ENCODE measurements at places on chromosomes 3 and 15.

DNA sequence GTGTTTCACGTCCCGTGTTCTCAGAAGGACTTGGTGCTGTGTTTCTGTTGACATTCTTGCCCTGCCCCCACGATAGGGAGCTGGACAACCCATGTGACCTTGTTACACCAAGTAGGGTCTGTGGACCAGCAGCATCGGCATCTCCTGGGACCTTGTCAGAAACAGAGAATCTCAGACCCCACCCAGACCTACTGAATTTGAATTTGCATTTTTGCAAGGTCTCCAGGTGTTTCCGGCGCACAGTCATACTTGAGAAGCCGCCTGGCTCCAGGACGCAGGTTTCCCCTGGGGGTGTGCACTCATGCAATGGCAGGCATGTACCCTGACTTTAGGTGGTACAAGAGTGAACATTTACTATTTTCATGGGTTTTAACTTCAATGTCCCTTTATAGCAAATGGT lies 117.9 kb downstream of the TLE3 start:
- DNase-seq: no peak

GRCh38 chr3:13258280-13258679 lies 161.8 kb downstream of the NUP210 start:
- DNase-seq: no peak

- no peak for DNase-seq
These were observed 266.2 kb upstream of the TPRG1 start for GRCh38 chr3:188905547-188905946.

GRCh38 chr3:113128386-113129015 lies 82.9 kb upstream of the BOC start:
- no peak for DNase-seq

DNA sequence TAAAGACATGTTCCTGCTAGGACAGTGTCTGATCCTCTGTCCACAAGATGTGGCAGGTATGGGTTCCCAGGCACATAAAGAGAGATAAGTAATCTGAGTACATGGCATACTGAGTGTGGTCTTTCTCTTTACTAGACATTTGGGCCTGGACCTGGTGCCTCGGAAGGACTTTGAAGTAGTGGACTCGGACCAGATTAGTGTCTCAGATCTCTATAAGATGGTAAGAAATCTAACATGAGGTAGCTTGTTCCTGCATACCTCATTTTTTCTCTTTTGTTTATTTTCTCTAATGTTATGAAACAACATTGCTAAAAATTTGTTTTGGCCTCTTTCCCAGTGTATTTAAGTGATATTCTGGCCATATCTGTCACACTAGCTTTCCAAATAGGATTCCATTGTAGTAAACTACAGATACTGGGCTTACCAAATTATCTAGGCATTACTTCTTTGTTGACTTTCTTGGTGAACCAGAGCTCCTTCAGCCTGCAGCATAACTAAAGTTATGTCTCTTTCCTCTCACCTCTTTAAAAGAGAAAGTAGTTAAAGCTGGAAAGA lies 309.8 kb upstream of the MANF start:
- DNase-seq: no peak

DNA sequence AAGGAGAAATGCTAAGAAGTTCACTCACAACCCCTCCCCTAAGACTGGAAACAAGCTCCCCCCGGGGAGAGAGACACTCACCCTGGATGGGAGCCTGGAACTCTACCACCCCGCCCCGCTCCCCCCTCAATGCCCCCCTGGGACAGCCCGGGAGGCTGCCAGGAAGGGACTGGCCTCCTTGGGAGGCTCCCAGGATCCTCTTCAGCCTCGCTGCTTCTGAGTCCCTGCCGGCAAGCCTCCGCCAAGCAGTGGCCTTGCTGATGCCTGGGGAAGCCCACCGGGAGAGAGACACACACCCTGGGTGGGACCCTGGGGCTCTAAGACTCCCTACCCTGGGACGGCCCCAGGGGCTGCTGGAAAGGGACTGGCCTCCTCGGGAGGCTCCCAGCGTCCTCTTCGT lies 33.4 kb downstream of the CPEB1 start:
- no peak for DNase-seq

- DNase-seq: no peak
These were observed 93.9 kb upstream of the BHLHE40 start for GRCh38 chr3:4885316-4885715.

- DNase-seq: no peak
These were observed 115.1 kb downstream of the LIPC start for GRCh38 chr15:58546635-58547627.

GRCh38 chr3:125024817-125025216 lies 31.0 kb downstream of the HEG1 start:
- DNase-seq: no peak

GRCh38 chr3:41163421-41163820 lies 35.9 kb upstream of the CTNNB1 start:
- DNase-seq: no peak

- DNase-seq: no peak
These were observed 65.7 kb upstream of the AGBL1 start for GRCh38 chr15:86014016-86014415.

- no peak for DNase-seq
These were observed 117.4 kb downstream of the EFHB start for GRCh38 chr3:19816631-19817030.

GRCh38 chr3:6264036-6264435 lies 596.9 kb upstream of the GRM7 start:
- DNase-seq: no peak

DNA sequence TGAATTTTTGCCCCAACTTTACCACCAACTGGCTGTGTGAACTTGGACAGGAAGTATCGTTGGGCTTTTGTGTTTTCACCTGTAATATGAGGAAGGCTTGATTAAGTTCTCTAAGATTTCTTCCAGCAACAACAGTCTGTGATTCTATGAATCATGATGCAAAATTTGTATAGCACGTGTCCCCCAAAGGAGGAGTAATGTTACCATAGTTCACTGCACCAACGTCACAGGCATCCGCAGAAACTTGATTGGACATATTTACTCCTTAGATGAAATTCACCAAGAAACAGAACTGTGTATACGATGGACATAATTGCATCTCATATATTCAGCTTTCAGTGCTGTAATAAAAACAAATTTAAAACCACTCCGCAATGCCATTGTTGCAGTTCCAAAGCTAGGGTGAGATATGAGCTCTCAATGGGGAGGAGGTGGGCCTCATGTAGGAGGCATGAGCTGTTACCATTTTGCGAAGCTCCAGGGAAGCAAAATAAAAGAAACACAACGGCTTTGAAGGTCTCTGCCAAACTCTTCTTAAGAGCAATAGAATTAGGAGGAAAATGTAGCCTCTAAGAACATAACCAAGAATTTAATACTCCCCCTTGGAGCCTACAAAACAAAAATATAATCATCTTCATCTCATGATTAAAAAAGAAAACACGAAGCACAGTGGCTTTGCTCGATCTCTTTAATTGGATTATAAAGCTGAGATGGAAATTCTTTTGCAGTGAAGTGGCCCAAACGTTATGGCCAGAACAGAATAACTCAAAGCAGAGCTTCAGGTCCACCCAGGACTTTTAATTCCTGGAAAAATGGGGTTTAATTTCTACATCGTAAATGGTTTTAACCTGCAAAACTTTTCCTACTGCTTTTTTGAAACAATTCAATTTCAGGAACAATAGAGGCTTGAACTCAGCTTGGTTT lies 80.7 kb downstream of the CHST2 start:
- no peak for DNase-seq

Data from NCI-H2081 (cell line).